ENCODE measurements at places on chromosomes 1 and 21. TPM values are rescaled to one million over a fixed set of nuclear protein-coding genes. Genes with fewer than 3 reads are reported as not detected.

DNA sequence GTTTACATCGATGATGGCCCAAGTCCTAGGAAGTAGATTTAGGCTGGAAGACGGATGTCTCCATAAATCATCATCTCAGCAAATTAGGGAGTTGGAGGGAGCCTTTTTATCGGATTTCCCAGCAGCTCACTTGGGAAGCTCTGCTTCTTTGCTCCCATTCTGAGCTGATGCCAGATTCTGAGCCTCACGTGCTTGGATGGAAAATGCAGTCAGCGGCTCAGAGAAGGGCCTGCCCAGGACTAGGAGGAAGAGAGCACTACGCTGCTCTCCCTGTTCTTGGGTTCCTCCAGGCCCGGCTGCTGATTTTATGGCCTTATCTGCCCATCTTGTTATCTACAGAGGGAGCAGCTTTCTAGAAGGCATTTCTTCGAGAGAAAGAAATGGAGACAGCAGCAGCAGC is 42.0 kb downstream of the UBIAD1 start:
- no peak for DNase-seq

LCE6A gene
- not detected for total RNA-seq

DNA sequence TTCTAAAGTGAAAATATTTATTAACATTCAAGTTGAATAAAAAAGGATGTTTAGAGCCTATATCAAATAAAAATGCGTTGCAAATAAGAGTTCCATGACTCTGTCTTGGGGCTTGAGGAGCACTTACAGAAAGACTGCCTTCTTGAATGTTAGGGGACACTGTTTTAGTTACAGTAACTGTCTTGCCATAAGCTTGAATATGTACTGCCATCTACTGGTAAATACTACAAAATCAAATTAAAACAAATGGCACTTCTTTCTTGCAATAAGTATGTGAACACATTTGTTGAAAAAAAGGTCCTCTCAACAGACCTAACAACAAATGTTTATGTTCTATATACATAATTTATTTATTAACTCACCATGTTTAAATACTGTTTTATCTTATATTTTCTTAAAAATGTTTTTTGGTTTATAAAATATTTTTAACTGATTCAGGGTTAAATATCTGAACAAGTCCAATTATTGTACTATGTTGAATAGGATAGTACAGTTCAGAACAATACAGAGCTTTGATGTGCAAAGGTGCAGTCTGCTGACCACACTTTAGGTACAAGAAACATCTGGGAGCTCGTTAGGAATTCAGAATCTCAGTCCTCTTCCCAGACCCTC is 199.5 kb downstream of the LRRIQ3 start:
- peak; percentile 62 for DNase-seq

DNA sequence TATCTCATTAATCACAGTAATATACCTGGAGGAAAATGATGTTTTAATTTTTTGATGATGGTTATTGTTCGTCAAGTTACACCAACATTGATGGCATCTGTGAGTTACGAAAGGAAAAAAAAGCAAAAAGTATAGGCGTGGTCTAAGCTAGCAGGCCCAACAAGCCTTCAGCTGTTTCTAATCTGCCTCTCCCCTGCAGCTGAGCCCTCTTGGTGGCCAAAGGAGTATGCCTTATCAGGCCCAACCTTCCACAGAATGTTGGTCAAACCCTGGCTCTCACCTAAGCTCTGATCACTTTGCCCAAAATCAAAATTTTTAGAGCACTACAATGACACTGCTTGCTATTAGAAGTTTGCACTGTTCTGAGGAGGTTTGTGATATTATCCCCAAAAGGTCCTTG is 4.9 kb downstream of the C1orf105 start:
- DNase-seq, result no peak

CXADR gene
- 139 TPM for total RNA-seq

PCP4L1 gene
- 13.0 TPM for total RNA-seq

DNA sequence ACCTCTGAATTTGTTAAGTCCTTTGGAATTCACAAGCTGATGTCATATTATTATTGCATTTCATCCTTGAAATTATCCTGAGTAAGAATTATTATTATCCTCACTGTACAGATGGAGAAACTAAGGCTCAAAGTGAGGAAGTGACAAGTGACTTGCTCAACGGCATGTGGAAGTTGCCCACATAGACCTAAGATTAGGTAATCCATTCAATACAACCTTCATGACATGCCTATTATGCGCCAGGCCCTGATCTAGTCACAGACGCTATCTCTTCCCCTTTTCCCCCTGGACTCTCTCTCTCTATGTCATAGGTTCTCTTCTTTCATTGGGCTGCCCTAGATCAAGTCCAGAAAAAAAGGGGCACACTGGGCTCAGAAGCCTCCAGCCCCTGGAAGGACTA is 84.9 kb upstream of the KCNK2 start:
- no peak for DNase-seq

DNA sequence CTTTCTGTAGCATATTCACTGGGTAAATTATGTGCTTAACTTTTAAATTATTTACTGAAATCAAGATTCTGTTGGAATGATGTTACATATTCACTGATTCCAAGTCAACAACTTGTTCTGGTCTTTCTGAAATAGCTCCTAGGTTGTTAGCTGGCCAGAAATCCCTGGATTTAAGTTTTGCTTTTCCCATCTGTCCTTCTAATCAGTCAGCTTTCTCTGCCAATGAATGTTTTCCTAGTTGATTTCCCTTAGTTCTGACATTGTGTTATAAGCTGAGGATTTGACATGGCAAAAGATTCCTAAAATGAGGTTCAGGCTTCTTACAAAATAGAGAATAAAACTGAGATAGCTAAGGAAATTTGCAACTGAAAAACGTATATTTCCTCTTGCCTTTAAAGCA is 1479.6 kb downstream of the MRPL39 start:
- DNase-seq, result no peak

- no peak for DNase-seq
Observed at GRCh38 chr1:195462646-195463045, 1145.6 kb downstream of the KCNT2 start.

SPAG17 gene
- total RNA-seq, result 4.9 TPM

DNA sequence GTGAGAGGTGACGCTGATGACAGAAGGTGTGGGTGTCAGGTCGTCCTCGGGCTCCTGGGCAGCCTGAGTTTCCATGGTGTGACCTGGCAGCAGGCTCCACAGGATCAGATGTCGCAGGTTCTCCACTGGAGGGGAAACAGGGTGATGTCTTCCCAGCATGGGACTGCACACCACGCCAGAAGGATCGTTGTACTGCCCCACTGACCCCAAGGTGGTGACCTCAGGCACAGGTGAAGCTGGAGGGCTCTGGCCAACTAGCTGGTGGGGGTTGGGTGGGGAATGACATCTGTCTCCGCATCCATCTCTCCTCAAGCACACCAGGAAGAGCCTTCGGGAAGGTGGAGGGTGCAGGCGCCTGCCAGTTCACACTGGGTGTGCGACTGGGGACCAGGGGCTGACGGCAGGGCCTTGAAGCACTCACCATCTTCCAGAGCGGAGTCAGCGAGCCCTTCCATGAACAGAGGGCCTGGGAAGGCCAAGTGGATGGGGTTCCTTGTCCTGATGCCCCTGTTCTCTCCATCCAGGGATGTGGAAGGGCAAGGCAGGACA is 19.4 kb downstream of the LRRC71 start:
- DNase-seq, result no peak

- DNase-seq, result no peak
Observed at GRCh38 chr1:1371364-1371745, 3.7 kb downstream of the AURKAIP1 start.

- no peak for DNase-seq
Observed at GRCh38 chr1:9929431-9930385, 13.5 kb downstream of the LZIC start.

- no peak for DNase-seq
Observed at GRCh38 chr21:44932408-44933181, 7.2 kb upstream of the SLX9 start.

DNA sequence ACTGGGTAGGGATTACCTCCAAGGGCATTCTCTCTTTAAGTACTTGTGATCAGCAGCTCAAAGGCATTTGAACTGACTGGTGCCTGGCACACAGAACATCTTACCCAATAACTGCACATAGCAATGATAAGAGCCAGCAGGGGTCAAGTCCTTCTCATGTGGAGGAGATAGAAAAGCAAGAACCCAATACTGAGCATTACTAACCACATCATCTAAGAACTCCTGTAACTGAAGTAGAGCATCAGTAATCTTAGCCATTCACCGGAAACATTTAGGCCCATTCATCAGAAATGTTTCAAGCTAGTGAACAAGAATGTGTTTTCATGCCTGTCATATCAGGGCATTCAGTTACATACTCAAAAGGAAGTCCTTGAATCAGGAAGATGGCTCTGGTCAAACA is 33.6 kb upstream of the THEM4 start:
- no peak for DNase-seq

DNA sequence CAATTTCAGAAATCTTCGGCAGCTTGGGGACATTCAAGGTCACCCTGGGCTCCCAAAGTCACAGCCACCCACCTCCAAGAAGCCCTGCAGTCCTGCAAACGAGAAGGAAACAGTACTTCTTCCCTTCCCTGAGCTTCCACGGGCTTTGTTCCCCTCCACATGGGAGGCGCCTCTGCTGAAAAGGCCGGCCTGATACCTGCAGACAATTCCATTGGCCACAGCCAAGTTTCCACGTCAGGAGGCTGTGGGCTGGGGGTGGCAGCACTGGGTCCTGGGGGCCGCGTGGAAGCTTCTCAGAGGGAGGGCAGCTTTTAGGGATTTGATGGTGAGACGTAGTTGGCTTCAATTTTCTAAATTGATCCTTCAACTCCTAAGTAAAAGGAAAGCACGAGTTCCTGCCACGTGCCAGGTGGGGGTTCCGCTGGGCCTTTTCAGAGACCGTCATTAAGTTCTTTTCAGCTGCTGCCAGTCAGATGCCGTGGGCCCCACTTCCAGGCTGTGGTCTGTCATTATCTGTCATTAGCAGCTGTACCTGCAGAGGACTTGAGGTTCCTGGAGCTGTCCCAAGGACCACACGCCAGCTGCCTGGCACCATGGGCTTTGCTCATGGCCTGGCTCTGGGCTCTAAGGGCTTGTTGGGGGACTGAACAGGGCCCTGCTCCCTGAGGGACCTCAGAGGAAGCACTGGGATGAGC is 98.7 kb downstream of the CRYAA start:
- DNase-seq, result no peak
